ENCODE measurements at places on chromosomes 7 and 10.

DNA sequence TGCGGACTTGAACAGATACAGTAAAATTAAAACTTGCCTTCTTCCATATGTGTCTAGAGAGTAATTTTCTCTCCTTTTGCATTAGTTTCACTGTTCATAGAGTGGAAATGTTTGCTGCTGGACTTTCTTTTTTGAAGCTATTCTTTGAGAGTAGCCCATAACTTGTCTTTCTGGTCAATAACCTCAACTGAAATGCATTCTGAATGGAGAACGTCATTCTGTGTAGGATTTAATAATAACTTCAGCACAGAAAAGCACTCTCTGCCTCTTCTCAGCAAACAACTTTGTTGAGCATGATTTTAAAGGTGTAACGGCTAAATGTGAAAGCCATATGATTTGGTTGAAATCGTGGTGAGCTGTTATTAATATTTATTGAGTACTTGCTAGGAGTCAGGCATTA, 111.8 kb downstream of the CUX1 start:
- DNase-seq, result no peak

GRCh38 chr7:3439333-3440030, 138.4 kb downstream of the SDK1 start:
- no peak for DNase-seq

GRCh38 chr10:21060626-21061025, 163.5 kb upstream of the NEBL start:
- DNase-seq, result no peak

DNA sequence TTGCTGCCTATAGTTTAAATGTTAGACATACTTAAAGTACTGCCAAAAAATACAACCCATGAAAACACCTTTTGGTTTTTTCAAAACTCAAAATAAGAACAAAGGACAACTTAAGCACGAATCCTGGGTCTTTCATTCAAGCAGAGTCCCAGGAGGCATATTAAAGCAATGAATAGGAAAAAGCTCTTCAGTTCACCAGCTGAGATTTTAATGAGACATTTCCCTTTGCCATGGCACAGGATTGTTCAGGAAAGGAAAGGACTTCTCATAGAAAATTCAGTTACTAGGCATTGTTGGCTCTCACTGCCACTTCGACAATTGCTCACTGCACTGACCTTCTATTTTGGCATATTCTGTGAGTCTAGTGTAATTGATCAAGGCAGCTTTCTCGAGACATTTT, 133.5 kb upstream of the FEZF1 start:
- no peak for DNase-seq

DNA sequence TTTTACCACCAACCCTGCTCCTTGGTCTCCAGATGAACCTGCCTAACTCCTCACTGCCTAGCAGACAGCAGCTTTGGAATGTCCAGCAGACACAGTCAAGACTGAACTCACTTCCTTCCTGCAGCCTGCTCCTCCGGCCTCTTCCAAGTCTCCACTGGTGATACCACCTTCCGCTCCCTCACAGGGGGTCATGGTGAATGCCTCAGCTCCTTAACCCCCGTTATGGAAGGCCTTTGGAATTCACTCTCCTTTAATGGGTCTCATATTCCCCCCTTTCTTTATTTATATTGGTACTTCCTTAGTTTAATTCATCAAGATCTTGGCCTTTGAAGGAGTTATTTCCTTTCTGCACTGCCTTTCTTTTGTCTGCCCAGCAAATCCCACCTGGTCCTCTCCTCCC, 44.9 kb upstream of the ZNF32 start:
- no peak for DNase-seq

DNA sequence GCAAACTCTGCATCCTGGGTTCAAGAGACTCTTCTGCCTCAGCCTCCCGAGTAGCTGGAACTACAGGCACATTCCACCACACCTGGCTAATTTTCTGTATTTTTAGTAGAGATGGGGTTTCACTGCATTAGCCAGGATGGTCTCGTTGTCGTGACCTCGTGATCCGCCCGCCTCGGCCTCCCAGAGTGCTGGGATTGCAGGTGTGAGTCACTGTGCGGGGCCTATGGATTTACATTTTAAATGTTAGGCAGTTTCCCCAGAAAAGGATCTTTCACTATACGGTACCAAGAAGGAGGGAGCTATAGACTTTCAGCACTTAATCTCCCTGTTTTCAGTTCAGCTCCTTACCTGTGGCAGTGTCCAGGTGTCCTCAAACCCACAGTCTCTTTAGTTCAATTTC, 50.8 kb downstream of the SIRT1 start:
- DNase-seq, result no peak

- no peak for DNase-seq
Measured at GRCh38 chr10:110973400-110973799, 54.0 kb downstream of the SHOC2 start.

- DNase-seq, result no peak
Measured at GRCh38 chr10:16408379-16408778, 28.4 kb upstream of the PTER start.

- DNase-seq, result no peak
Measured at GRCh38 chr7:14905764-14906163, 3.2 kb upstream of the DGKB start.

GRCh38 chr10:69641261-69641980, 11.4 kb downstream of the FAM241B start:
- no peak for DNase-seq

DNA sequence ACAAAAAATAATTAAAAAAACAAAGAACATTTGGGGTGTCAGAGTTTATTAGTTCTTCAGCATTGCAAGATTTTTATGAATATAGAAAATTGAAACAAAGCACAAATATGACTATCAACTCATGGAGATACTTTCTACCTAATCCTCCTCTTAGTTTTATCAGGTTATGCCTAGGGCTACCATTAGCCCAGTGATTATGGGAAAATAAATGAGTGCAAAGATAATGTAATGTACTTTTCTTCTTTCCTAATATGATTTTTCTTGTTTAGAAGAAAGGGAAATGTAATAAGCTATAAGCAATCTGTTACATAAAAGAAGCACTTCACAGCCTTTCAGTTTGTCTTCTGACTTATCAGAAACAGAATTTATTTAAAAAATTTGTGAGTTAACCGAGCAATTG, 676.8 kb downstream of the SORCS1 start:
- DNase-seq, result no peak

DNA sequence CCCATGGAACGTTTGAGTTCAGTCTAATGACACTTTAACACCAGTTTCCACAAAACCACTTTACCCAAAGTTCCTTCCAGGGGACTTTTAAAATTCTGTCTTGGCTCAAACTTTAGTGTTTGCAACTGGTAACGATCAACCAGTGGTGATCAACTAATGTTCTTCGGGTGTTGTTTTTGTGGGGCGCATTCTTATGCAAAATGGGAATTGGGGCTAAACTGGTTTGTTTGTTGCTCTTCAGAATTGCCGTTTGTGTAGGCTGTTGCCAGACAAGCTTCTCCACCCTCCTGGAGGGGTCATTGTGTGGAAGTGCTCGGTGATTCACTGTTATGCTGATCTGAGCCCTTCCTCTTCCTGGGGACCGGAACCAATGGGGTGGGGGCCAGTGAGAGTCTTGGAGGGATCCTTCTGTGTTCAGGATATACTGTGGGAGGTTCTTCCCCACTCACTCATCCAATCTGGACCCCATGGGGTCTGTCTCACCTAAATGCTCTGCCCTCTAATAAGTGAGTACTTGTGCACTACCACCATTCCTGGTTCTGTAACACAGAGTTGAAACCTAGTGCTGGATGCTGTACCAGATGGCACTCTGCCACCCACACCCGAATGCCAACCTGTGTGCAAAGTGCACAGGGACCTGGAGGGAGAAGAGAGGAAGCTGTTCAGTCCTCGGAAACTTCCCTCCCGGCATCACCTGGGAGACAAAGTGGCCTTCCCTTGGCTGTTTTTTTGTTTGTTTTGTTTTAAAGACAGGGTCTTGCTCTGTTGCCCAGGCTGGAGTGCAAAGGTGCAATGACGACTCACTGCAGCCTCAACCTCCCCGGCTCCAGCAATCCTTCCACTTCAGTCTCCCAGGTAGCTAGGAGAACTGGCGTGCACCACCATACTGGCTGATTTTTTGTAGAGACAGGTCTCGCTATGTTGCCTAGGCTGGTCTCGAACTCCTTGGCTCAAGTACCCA, 2.1 kb downstream of the NFE2L3 start:
- DNase-seq, result no peak

DNA sequence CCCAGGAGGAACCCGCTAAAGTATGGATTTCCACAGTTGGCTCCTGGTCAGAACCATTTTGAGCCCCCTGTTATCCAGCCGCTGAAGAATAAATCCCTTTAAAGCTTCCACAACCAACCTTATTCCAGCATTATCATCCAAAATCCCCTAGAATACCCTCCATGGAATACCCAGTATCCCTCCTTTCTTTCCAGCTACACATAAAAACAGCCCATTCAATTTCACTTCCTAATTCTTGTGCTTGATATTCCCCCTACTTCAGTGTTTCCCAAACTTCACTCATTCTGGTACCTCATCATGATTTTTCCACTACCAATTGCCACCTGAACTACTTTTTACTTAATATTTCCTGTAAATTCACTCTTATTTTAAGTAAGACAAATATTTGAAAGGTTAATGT, 3.1 kb downstream of the MACC1 start:
- no peak for DNase-seq

- DNase-seq, result no peak
Measured at GRCh38 chr10:75712242-75712880, 280.9 kb downstream of the LRMDA start.

- no peak for DNase-seq
Measured at GRCh38 chr10:13709931-13710650, 123.3 kb downstream of the PRPF18 start.

DNA sequence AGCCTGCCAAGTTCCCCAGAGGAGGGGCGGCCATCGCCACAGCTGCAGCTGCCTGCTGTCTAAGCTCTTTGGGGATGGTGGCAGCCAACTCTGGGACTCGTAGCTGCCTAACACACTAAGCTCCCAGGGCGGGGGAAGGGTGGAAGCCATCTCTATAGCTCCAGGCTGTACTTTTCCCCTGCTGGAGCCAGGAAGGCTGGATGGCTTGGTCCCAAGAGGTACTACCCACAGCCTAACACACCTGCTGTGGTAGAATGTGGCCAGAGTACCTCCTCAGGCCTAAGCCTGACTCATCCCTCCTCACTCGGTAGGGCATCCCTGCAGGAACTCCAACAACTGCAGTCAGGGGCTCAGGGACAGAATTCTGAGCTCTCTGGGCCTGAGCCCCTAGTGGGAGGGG, 151.7 kb upstream of the TAC1 start:
- DNase-seq, result no peak

All from NAMALWA (cell line).